ENCODE measurements at places on chromosomes 6 and 20.

DNA sequence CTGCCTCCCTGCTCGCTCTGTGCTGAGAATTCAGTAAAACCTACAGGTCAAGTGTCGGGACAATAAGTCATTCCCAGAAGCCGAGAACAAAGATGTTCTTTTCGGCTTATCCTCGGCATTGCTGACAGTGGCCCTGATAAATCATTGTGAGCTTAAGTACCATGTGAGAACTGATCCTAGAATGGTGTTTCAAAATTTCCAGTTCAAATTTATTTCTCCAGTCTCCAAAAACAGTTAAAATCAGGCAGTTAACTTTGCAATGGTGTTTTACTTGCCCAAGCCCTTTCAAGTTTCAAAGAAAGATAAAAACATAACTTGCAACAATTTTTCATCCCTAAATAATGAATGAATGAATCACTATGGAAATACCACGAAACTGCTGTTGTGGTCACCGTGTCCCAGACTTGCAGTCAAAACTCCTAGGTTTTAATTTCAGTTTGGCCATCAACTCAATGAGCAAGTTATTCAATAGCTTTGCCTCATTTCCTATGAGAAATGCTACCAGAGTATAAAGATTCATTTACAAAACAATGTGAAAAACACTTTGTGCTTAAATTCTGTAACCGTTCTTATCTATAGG is 4.3 kb downstream of the ATP5F1E start:
- DNase-seq: no peak

DNA sequence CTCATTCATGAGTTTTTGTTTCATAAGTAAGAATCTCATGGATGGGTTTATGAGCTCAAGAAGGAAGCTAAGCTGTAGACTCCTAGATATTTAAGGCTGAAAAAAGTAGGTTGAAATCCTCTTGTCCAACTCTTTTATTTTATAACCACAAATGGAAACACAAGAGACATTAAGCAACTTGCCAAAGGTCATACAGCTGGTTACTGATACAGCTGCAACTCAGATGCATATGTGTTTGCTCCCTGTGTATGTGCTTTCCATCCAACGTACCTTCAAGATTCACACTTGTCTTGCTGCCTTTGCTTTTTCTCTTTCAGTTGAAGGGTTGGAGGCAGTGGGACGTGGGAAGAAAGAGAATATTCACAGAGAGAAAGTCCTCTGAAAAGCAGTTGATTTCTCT is 153.5 kb upstream of the STMND1 start:
- no peak for DNase-seq

DNA sequence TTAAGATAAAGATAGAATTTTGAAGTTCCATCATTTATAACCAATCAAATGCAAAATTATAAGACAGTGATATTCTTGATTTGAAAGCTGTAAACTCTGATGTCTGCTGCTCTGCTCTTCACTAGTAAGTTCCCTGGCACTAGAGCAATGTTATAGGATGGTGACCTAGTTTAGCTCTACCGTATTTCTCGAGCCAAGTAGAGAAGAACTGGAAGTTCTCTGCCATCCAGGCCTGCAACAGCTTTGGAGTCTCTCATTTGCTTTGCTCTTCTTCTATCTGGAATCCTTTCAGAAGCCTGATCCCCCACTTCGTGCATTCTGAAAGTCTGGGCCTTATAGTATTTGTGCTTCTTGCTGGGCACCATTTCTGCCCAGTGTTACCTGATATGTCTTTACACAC is 100.3 kb downstream of the PLCB1 start:
- DNase-seq: no peak

GRCh38 chr6:53646606-53647005 is 18.9 kb downstream of the KLHL31 start:
- no peak for DNase-seq

- no peak for DNase-seq
Observed at GRCh38 chr20:36736451-36737182, 9.3 kb downstream of the NDRG3 start.

DNA sequence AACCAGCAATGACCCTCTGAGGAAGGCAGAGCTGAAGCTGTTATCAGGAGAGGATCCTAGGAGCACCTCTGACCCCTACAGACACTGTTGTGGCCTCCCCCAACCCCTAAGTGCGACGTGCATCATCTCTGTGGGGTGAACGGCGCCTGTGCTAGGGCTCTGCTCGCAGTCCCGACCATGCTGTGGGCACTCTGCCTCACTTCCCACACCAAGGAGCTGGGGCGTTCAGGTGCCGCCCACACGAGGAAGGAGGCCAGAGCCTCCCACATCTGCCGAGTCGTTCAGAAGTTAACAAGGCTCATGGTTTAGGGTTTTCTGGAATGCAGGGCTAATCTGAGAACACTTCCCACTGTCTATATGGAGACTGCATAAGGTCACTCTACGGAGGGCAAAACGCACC is 62.1 kb downstream of the GINS1 start:
- no peak for DNase-seq

DNA sequence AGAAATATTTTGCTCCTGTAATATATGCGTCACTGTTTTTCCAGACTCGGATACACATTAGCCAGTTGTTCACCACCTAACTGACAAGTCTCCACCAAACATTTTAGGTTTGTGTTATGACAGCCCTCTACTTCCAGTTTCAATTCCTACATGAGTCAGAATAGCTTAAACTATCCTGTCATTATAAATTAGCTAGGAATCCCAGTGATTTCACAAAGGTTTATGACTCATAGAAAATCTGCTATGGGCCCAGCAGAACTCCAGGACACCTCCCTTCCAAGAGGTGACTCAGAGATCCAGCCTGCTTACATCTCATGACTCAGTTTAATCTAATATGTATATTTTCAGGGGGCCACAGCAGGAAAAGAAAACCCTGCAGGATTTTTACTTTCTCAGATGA is 17.4 kb upstream of the PLCB4 start:
- no peak for DNase-seq

DNA sequence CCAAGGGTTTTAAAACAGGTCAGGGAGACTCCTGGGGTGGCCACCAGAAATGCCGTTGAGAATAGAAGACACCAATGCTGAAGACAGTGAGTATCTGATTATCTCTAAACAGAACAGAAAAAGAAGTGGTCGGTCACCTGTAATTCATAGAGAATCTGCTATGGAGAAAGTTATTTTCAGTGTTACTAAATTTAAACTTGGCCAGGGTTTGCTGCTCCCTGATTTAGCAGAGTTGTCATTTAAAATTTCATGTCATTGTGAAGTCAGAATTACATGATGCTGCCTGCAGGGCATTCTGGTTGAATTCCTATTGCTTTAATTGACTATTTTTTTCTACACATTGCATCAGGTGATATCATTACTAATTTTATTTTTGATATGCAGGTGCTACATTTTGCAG is 114.1 kb downstream of the HS3ST5 start:
- DNase-seq: no peak

- no peak for DNase-seq
Observed at GRCh38 chr6:1316489-1316971, 4.6 kb downstream of the FOXQ1 start.

DNA sequence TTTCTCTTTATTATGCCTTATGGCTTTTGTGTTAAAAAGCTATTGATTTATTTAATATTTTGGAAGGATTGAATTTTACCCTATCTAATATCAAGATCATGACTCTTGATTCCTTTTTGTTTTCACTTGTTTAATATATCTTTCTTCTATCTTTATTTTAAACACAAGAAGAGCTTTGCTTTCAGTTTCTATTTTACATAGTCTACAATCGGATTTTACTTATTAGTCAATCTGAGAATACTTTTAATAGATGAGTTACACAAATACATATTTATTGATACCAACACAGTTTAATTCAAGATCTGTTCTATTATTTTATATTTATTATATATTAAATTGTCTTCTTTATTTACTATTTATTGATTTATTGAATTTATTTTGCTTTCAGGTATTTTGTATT is 218.8 kb downstream of the ESR1 start:
- no peak for DNase-seq

DNA sequence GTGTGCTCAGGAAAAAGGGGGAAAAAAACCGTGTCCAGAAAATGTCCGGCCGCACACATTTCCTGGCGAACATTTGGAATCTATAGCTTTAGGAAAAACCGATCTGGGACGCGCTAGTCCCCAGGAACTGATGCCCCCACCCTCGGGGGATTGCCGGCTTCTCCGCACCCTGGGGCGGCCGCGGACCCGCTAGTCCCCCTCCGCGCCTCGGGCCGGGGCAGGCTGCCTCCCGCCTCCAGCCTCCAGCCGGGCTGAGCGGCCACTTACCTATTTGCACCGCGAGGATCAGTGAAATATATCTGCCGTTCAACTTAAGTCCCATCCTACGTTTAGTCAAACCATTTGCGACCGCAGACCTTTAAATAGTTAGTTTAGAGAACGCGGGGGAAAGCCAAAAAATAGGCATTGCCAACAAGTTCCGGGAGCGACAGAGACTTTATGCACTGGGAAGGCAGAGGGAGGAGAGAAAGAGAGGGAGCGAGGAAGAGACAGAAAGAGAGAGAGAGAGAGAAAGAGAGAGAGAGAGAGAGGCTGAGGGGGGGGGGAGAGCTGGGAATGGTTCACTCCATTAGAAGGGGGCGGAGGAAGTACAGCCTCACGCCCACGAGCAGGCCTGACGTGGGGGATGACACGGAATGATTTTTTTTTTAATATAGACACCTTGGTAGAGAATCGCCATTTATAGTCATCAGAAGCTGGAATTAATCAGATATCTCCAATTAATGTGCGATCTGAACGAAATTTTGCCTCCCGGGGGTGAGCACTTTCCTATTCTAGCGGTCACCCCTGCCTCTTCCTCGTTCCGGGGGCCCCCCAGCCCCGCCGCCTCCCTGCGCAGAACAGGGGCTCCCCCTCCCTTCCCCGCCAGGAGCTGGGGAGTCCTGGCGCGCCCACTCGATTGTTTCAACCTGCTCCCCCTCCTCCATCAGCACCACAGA is at the start of gene NRN1:
Gene NRN1 (minus strand): TSS at position 498 of the 938 bp plus-strand sequence. CDS start 176 bp downstream, at position 322.
- no peak for DNase-seq

GRCh38 chr6:53930330-53930729 is 135.5 kb downstream of the LRRC1 start:
- DNase-seq: no peak

DNA sequence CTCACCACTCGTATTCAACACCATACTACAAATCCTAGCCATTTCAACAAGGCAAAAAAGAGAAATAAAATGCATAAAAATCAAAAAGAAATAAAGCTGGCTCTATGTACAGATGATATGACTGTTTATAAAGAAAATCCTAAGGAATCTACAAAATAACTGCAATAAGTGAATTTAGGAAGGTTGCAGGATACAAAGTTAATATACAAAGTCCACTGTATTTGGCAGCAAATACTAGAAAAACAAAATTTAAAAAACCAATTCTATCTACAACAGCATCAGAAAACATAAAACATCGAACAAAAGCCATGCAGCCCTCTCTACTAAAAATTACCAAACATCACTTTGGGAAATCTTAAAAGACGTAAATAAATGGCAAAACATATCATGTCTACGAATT is 47.6 kb downstream of the RANBP9 start:
- DNase-seq: no peak

All from effector CD4-positive, alpha-beta T cell (primary cell).